ENCODE measurements at places on chromosomes 6 and 20.

DNA sequence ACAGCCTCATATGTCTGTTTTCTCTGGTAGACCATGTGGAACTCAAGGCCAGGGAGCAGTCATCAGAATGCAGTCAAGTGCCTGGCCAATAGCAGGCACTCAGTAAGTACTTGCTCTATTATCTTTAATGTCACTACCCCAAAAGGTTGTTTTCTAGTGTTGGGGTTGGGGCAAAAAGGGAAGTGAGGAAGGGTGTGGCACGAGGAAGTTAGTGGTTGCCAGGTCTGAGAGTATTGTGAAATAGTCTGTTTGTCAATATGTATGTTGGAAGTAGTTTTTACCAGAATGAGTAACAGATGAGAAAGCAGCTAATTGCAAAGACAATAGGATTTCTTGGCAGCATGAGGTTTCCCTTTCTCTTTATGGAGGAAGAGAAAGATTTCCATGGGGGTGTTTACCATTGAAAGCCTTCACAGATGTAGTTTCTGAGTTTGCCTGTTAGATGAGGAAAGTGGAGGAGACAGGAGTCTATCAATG is 59.5 kb upstream of the ARMH2 start:
- no peak for DNase-seq

DNA sequence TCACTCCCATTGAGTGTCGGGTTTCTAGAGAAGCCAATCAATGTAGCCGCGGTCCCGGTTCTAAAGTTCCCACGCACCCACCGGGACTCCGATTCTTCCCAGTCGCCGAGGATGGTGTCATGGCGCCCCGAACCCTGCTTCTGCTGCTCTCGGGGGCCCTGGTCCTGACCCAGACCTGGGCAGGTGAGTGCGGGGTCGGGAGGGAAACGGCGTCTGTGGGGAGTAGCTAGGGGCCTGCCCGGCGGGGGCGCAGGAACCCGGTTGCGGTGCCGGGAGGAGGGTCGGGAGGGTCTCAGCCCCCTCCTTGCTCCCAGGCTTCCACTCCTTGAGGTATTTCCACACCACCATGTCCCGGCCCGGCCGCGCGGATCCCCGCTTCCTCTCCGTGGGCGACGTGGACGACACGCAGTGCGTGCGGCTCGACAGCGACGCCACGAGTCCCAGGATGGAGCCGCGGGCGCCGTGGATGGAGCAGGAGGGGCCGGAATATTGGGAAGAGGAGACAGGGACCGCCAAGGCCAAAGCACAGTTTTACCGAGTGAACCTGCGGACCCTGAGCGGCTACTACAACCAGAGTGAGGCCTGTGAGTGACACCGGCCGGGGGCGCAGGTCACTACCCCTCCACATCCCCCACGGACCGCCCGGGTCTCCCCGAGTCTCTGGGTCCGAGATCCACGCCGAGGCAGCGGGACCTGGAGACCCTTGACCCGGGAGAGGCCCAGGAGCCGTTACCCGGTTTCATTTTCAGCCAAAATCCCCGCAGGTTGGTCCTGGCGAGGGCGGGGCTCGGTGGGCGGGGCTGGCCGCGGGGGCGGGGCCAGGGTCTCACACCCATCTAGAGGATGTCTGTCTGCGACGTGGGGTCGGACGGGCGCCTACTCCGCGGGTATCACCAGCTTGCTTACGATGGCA is 35.2 kb upstream of the HLA-G start:
- DNase-seq = peak; percentile 11

DNA sequence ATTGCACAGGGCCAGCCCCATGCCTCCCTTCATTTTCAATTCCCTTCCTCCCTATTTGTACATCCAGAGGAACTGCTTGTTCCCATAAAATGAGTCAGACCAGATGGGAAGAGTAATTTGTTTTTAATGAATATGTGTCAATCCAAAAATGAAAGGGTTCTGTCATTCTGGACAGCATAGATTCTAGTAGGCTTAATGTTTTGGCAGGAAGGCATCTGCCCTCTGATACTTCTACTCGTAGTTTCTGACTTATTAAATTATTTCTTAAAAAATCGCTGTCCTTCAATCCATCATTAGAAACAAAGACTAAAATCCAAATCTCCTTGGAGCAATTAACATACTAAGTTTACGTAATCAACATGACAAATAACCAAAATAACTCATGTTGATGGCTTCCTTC is 665.5 kb downstream of the TENT5A start:
- DNase-seq = no peak

DNA sequence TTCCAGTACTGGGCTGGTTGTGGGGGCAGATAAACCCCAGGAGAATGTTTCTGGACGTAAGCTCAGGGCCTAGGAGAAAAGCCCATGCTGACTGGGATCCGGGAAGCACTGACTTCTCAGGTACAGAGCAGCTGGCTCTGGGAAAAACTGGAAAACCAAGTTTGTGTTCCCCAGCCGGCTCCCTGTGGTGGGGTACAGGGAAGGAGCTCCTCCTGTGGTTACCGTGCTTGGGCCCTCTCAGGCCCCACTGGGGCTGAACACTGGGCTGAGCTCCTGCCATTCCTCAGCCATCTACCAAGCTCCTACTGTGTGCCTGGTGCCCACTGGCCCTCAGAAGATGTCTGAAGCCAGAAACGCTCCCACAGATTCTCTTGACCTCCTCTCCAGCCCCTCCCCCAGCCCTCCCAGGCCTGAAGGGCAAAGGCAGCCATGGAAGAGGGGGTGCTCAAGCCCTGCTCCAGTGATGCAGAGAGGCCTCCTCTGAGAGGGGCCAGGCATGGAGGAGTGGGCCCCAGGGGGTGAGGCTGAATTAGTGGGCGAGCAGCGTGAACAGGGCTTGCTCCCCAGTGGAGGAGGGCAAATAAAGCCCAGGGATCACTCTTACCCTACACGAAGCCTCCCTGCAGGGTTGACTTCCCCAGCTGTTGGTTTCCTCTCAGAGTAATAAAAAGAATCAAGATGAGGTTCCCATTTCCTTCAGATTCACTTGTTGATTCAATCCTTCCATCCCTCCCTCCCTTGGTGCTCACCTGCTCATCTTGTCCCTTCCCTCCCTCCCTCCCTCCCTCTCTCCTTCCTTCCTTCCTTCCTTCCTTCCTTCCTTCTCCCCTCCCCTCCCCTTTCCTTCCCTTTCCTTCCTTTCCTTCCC is 100.0 kb downstream of the VEGFA start:
- no peak for DNase-seq

- no peak for DNase-seq
Observed at GRCh38 chr6:72939004-72939403, 286.3 kb downstream of the KHDC1L start.

GRCh38 chr6:5764401-5764955 is 242.2 kb downstream of the NRN1 start:
- peak; percentile 56 for DNase-seq

DNA sequence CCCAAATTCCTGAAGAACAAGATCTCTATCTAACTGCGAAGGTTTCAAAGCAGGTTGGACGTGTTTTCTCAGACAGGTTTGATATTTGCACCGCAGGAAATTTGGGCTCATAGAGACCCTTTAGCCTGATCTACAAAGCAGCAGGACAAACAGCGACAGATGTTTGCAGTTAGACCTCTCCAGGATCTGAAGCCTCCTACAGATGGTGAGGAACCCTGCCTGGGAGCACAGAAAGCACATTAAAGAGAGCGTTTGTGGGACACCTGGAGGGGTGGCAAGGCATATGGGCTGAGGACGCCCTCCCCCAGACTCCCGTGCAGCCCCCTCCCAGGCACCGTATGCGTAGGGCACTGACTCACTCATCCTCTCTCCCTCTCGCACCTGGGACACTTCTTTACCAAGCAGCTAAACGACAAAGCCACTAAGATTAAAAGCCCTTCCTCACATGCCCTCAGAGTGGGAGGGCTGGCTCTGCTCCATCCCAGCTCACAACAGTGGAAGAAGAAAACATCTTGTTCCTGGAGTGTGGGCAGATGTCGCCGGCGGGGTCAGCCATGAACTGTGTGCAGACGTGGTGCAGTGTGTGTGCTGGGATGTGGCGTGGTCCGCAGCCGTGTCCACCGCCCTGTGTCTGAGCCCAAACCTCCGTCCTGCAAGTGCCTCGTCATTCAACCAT is 249.7 kb upstream of the AFDN start:
- DNase-seq = no peak

- DNase-seq = no peak
Observed at GRCh38 chr6:100134297-100134696, 140.3 kb upstream of the MCHR2 start.

Data from fibroblast of skin of right biceps (primary cell).